ENCODE measurements at places on chromosomes 3 and 15.

DNA sequence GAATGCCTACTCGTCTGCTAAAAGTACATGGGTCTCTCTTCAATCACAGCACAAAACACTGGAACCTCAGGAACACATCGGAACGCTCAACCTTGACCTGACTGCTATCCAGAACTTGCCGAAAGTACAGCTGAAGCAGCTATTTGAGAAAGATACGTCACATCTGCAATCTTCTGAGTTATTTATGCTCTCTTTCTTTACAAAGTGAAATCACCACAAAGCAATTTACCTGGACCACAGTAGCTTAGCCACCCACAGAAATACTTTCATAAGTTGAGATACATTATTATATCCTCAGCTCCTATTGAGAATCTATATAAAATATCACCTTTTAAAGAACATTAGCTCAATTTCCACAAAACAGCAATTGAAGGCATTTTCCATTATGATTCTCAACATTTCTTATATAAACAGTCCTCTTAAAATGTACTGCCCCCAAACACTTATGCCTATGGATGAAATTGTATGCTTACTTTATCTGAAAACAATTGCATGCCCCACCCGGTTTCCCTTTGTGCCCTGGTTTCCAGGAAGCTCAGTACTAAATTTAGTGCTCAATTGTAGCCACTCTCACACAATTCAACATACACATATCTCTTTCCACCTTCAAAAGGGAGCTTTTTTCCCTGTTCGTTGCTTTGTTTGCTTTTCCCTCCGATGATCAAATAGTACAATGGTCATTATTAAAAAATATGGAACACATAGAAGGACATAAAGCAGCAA is 31.8 kb downstream of the HEG1 start:
- no peak for DNase-seq

- DNase-seq: no peak
These were observed 7.6 kb downstream of the LRRN1 start for GRCh38 chr3:3806856-3807255.

DNA sequence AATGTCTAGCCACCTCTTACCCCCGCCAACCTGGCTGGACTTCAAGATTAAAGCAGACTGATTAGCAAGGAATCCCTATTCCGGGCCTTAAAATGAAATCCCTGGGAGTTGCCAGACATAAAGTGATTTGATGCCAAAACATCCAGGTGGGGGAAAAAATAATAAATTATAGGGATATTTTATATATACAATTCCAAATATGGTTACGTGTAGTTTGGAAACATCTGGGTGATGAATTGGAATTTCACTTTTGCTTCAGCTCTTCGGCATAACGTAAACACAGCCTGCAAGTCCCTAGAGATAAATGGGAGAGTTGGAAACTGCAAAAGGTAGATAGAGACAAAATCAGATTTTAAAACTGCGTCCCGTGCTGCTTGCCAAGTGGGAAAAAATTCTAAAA is 545.5 kb upstream of the MDFIC2 start:
- DNase-seq: no peak

DNA sequence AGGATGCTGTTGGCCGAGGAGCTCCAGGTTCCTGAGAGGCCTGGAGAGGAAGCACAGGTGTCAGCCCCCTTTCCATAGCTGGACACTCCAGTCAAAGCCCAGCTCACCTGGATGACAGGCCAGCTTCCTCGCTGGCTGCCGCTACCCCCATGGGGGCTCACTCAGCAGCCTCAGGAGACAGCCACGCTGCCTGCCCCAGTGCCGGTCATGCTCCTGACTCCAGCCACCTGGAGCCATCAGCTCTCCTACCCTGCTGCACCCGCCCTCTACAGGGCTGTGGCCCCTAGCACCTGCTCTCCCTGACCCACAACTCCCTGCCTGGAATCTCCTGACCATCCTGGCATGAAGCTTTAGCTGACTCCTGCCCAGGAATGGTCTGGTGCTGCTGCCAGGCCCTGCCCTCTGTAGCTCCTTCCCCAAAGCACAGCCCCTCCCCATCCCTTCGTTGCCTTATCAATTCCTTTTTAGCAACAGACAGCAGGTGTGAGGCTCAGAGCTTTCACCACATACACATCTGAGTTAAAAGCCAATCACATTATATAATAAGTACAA is 94.2 kb downstream of the NUP210 start:
- DNase-seq: no peak

GRCh38 chr3:159170436-159171003 is 368.7 kb downstream of the MFSD1 start:
- no peak for DNase-seq

GRCh38 chr3:136714020-136714419 is 38.2 kb downstream of the STAG1 start:
- DNase-seq: no peak
